H7 (cell line): ENCODE measurements at places on chromosomes 16 and 17.
A peak's percentile ranks its signal among the peaks of the same experiment; 100 is the strongest.

- no peak for DNase-seq
These were observed 9.5 kb downstream of the SLC6A4 start for GRCh38 chr17:30225919-30226553.

GRCh38 chr17:36824678-36825101, 112.6 kb upstream of the LHX1 start:
- DNase-seq, result peak; percentile 53

GRCh38 chr16:68548947-68549346, 9.9 kb downstream of the ZFP90 start:
- DNase-seq, result no peak

DNA sequence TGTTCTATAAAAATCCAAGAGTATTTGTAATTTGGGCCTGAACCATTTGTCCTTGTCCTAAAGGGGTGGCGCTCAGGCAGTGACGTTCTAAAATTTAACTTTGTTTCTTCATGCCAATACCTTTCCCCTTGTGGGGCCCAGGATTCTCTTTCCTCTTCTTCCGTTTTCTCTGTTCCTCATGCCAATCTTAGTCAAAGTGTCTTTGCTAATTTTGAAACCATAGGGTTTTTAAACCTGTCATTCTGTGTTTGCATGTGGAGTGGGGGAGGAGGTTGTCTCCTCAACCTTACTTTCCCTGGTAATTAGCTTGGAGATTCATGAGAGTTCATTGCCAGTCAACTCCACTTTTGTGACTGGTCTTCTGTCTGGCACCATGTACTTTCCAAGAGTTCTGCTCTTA, 337.1 kb downstream of the MAF start:
- no peak for DNase-seq

GRCh38 chr16:74169066-74169465, 127.5 kb upstream of the PSMD7 start:
- DNase-seq, result no peak

DNA sequence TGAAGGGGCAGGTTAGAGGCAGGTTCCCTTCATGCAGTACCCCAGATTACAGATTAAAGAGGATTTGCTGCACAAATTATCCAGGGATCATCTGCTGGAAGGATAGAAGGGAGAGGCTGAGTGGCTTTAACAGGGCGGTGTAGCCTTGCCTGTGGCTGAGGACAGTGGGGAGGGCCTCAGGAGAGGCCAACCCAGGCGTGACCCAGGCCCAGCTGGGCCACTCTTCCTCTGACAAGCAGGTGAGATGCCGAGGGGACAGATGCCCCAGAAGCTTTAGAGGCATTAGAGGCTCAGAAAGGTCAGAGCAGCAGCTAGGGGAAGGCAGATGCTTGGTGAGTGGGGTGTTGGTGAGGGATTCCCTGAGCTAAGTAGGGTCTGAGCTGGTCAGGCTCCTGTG, 18.1 kb upstream of the MTMR4 start:
- DNase-seq, result peak; percentile 45

DNA sequence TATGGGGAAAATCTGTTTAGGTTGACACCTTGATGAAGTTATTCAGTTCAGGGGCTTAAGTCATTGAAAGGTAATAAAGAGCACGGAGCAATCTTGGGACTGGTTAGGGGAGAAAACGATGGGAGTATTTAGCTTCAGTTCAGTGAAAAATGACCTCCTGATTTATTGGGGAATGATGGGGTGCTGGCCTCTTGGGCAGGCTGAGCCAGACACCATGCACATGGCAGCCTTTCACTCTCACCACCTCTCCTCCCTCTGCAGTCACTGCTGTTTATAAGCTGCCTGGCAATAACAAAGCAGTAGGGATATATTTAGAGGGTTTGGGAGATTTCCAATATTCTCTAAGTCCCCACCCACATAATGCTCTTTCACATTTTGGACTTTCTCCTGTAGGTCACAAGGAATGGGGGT, 140.5 kb upstream of the HS3ST2 start:
- no peak for DNase-seq

- DNase-seq, result no peak
These were observed 58.5 kb downstream of the BAHCC1 start for GRCh38 chr17:81453712-81454111.

DNA sequence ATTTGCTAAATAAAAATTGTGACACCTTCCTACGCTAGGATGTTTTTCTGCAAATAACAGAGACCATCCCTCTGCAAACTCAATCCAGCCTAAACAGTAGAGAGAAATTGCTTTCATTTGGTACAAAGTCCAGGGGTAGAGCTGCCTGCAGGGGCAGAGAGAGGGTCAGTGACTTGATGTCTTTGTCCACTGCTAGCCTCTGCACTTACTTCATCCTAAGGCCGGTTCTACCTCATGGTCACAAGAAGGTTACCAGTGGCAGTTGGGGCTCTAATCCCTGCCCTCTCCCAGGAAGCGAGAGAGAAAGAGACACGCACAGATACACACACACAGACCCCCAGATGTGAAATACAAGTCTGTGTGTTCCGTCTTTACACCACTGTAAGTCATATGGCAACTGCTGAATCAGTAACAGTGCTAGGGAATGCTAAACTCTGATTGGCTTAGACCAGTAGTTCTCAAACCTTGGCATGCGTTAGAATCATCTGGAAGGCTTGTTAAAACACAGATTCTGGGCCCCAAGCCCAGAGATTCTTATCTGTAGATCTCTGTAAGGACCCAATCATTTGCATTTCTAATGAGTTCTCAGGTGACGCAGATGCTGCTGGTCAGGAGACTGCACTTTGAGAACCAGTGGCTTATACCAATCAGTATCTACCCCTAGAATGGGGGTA, 13.1 kb upstream of the LPCAT2 start:
- DNase-seq, result peak; percentile 18

DNA sequence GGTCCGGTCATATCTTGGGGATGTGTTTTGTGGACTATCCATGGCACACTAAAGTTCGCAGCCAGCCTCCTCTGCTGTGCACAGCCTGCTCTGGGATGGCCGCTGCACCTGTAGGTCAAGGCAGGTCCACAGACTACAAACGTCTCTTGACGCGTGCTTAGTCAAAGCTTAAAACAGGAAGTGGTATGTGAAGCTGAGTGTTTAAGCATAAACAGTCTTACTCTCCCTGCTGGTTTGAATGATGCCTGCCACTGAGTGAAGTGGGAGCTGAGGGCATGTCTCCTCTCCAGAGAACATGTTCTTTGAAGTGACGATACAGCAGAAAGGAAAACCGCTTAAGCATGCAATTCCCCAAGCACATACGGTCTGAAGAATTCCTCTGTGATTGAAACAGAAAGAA, 365.6 kb downstream of the SLC39A11 start:
- no peak for DNase-seq

DNA sequence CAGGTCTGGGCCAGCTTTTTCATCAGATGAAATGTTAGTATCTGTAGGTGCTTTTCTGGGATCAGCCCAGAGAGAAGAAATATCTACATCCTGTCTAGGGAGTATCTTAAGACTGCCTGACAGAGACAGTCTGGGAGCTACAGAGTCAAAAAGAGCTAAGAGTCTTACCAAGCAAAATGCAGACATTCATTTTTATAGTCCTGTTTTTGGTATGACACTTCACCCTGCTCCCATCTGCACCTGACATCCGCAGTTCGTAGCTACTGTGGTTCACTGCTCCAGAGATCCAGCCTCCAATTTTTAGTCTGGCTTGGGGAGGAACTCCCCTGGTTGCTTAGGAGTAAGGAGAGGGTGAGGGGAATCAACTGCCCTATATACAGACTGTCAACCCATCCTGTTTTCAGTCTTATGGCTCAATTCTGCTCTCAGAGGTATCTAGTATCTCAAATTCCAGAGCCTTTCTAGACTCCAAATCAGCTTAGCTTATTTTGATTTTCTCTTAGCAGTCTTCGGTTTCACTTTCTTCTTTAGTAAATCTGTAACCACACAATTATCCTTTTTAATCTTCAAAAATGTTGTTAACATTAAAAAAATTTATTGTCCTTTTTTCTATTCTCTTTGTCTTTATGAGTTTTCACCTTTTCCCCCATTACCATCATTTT, 97.8 kb downstream of the TMEM100 start:
- DNase-seq, result no peak

DNA sequence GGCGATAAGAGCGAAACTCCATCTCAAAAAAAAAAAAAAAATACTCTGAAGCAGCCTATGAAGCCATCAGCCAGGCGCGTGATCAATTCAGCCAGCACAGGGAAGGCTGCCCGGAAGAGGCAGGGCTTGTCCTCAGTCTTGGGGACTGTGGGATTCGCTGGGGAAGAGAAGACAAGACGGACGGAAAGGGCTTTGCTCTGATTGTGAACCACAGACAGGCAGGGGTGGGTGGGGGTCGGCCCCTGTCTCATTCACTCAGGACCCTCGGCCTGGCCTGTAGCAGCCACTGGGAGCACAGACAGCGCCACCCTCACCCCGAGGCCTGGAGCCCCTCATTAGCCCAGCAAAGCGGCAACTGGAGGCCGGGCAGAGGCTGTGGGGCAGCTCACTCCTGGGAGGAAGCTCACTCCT, 37.2 kb downstream of the ABR start:
- DNase-seq, result peak; percentile 51

- DNase-seq, result no peak
These were observed 9.9 kb downstream of the C16orf46 start for GRCh38 chr16:81067166-81067565.

- no peak for DNase-seq
These were observed 1.3 kb downstream of the ADGRG1 start for GRCh38 chr16:57629516-57630406.

GRCh38 chr16:67445441-67445912, 14.6 kb downstream of the HSD11B2 start:
- DNase-seq, result peak; percentile 73

DNA sequence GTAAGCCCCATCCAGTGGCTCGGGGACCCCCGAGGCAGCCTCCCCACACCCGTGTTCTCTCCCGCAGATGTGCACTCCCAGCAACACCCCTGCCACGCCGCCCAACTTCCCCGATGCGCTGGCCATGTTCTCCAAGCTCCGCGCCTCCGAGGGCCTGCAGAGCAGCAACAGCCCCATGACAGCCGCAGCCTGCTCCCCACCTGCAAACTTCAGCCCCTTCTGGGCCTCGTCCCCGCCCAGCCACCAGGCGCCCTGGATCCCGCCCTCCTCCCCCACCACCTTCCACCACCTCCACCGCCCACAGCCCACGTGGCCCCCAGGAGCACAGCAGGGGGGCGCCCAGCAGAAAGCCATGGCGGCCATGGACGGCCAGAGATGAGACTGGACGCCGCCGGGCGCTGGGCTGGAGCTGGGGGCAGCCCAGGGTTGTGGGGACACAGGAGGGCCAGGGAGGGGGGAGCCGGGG, 5.0 kb downstream of the UBALD2 start:
- peak; percentile 71 for DNase-seq

- DNase-seq, result peak; percentile 65
These were observed 4.4 kb upstream of the FOXJ1 start for GRCh38 chr17:76145231-76146052.

GRCh38 chr17:6070430-6070912, 292 bp downstream of the WSCD1 start:
- peak; percentile 82 for DNase-seq

GRCh38 chr17:36464765-36465088, 21.8 kb upstream of the ZNHIT3 start:
- no peak for DNase-seq

GRCh38 chr16:23974223-23974622, 138.4 kb downstream of the PRKCB start:
- peak; percentile 69 for DNase-seq

DNA sequence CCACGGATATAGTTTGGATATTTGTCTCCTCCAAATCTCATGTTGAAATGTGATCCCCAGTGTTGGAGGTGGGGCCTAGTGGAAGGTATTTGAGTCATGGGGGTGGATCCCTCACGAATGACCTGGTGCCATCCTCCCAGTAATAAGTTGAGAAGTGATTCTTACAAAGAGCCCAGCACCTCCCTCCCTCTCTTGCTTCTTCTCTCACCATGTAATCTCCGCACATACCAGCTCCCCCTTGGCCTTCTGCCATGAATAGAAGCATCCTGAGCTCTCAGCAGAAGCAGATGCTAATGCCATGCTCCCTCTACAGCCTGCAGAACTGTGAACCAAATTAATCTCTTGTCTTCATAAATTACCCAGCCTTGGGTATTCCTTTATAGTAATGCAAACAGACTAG, 41.9 kb upstream of the RBBP6 start:
- DNase-seq, result no peak

GRCh38 chr17:60809421-60809820, 131.8 kb downstream of the BCAS3 start:
- no peak for DNase-seq

- DNase-seq, result no peak
These were observed 912.6 kb upstream of the SOX9 start for GRCh38 chr17:71208111-71208704.

DNA sequence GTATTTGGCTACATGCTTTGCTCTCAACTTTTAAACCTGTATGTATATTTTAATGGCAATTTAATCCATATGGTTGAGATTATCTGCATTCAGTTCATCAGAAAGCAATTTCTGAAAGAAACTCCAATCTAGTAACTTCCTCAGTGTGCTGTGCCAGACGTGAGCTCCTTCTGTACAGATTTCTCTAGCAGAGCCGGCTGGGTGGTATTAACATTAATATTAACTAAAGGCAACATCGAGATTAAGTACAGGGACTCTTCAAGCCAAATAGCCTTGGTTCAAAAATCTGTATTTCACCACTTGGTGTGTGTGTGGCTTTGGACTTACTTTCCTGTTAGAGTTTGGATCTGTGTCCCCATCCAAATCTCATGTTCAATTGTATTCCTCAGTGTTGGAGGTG, 55.5 kb upstream of the NUDT7 start:
- DNase-seq, result no peak

DNA sequence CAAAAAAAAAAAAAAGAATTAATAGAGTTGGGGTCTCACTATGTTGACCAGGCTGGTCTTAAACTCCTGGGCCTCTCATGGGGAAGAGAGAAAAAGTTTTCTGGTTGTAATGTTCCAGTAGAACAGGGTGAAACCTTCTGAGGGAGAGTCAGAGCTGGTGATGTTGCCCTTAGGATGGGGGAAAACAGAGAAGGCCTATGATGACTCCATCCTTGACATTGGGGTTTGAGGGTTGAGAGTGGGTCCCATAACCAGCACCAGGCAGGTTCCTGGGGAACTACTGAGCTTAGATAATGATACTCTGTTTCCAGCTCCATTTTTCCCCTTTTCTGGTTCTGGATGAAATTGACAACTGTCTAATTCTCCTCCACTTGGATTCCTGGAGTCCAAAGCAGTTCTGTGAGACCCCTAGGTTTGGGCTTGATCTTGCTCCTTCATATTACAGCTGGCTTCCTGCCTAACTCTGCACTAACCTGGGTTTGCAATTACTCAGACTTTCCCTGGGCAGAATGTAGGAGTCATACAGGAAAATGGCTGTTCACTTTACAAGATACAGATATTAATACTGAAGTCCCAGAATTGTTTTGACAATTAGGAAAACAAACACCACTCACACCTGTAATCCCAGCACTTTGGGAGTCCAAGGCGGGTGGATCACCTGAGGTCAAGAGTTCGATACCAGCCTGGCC, 62.8 kb upstream of the B4GALNT2 start:
- DNase-seq, result no peak
